ENCODE measurements at places on chromosomes 4 and X. TPM values are rescaled to one million over a fixed set of nuclear protein-coding genes. Genes with fewer than 3 reads are reported as not detected.

DNA sequence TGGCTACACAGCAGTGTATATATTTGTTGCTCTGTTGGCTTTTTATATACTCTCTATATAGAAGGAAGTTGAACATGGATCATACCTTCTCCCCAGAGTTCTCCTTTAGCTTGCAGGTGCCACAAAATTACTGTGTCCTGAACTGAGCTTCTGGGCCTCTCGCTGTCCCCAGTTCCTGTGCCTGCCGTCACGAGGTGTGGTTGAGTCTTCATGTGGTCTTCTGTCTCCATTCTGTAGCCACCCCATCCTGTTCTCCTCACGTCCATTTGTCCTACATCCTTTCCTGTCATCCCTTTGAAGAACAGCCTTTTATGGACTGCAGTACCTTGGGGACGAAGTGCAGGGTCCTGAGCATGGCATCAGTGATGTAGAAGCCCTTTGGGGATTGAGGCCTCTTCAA is 14.5 kb downstream of the TMEM131L start:
- DNase-seq: no peak

The GAGE12J gene
- total RNA-seq: not detected

GRCh38 chr4:123555807-123556273 is 159.2 kb downstream of the SPRY1 start:
- no peak for DNase-seq

GRCh38 chrX:109373468-109373867 is 108.4 kb downstream of the GUCY2F start:
- no peak for DNase-seq
